Small intestine (tissue), 16 donors: ENCODE measurements at places on chromosomes 11 and 22. TPM values are rescaled to one million over a fixed set of nuclear protein-coding genes. Genes with fewer than 3 reads are reported as not detected.
A peak's percentile ranks its signal among the peaks of the same experiment; 100 is the strongest.

- no peak overlapping the region for H3K4me3 ChIP-seq
- peaks cover 8% of the 10 kb centered on the region for H3K4me1 ChIP-seq
- H3K27me3 ChIP-seq: no peaks in the 10 kb centered on the region
- no peak for DNase-seq
These were observed 3.0 kb downstream of the TOLLIP start for GRCh38 chr11:1306186-1307162.

GRCh38 chr22:24051028-24051427 lies 39.9 kb downstream of the CABIN1 start:
- no peak overlapping the region for H3K4me3 ChIP-seq
- H3K4me1 ChIP-seq: no peaks in the 10 kb centered on the region
- peaks cover 74% of the 10 kb centered on the region for H3K36me3 ChIP-seq
- no peak for DNase-seq
- H3K27ac ChIP-seq: no peak overlapping the region

DNA sequence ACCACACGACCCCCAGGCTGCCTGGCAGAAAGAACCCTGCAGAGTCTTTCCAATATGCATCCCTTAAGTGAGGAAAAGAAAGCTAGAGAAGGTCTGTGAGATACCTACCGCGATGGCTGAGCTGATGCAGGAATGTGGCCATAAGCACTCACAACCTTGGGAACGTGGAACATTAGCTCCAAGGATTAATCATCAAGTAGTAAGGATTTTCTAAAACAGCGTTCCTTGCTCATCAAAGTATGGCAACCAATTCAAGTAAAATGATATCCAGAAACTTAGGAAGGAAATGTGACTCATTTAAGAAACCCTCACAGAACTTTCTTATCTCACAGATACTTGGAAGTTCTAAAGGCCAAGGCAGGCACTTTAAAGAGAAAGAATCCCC lies 12.8 kb downstream of the PACSIN2 start:
- H3K36me3 ChIP-seq: no peaks in the 10 kb centered on the region
- DNase-seq: no peak
- no peaks in the 10 kb centered on the region for H3K27me3 ChIP-seq
- H3K27ac ChIP-seq: no peak overlapping the region
- no peak overlapping the region for H3K4me3 ChIP-seq

GRCh38 chr11:129592191-129592590 lies 216.5 kb downstream of the BARX2 start:
- no peak overlapping the region for H3K27ac ChIP-seq
- H3K4me1 ChIP-seq: no peaks in the 10 kb centered on the region
- no peaks in the 10 kb centered on the region for H3K27me3 ChIP-seq
- H3K4me3 ChIP-seq: no peak overlapping the region
- no peaks in the 10 kb centered on the region for H3K36me3 ChIP-seq

DNA sequence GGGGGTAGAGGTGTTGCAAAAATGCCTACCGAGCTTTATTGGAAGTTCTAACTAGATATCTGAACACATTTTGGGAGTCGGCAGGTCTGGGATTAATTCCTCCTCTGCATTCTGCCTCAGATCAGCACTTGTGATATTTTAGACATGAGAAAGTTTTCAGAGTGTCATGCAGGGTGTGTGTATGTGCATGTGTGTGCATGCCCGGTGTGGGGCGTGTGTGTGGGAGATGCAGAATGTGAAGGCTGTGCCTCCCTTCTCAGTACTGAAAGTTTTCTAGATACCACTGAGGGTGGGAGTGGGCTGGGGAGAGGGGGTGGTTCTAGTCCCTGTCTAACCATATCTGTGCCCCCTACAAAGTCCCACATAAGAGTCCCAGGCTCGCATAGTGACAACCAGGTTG lies 180.0 kb upstream of the NTM start:
- DNase-seq: no peak
- no peaks in the 10 kb centered on the region for H3K27me3 ChIP-seq
- no peak overlapping the region for H3K27ac ChIP-seq
- H3K36me3 ChIP-seq: no peaks in the 10 kb centered on the region

- H3K27me3 ChIP-seq: peaks cover 7% of the 10 kb centered on the region
- H3K4me3 ChIP-seq: no peak overlapping the region
- H3K27ac ChIP-seq: no peak overlapping the region
- H3K4me1 ChIP-seq: no peaks in the 10 kb centered on the region
- no peak for DNase-seq
- no peaks in the 10 kb centered on the region for H3K36me3 ChIP-seq
These were observed 68.5 kb upstream of the LMO1 start for GRCh38 chr11:8332196-8332595.

- H3K27ac ChIP-seq: no peak overlapping the region
- DNase-seq: peak; percentile 76
- H3K4me3 ChIP-seq: no peak overlapping the region
- no peaks in the 10 kb centered on the region for H3K27me3 ChIP-seq
- no peaks in the 10 kb centered on the region for H3K36me3 ChIP-seq
- peaks cover 1% of the 10 kb centered on the region for H3K4me1 ChIP-seq
These were observed 5.3 kb downstream of the HARBI1 start for GRCh38 chr11:46611526-46612304.

GRCh38 chr22:43433451-43434274 lies 21.8 kb downstream of the MPPED1 start:
- no peaks in the 10 kb centered on the region for H3K36me3 ChIP-seq
- no peak overlapping the region for H3K27ac ChIP-seq
- H3K27me3 ChIP-seq: peaks cover 4% of the 10 kb centered on the region
- DNase-seq: no peak

GRCh38 chr22:36741204-36741793 lies 34.6 kb downstream of the IFT27 start:
- DNase-seq: no peak
- H3K27ac ChIP-seq: no peak overlapping the region
- H3K27me3 ChIP-seq: no peaks in the 10 kb centered on the region
- H3K36me3 ChIP-seq: no peaks in the 10 kb centered on the region

DNA sequence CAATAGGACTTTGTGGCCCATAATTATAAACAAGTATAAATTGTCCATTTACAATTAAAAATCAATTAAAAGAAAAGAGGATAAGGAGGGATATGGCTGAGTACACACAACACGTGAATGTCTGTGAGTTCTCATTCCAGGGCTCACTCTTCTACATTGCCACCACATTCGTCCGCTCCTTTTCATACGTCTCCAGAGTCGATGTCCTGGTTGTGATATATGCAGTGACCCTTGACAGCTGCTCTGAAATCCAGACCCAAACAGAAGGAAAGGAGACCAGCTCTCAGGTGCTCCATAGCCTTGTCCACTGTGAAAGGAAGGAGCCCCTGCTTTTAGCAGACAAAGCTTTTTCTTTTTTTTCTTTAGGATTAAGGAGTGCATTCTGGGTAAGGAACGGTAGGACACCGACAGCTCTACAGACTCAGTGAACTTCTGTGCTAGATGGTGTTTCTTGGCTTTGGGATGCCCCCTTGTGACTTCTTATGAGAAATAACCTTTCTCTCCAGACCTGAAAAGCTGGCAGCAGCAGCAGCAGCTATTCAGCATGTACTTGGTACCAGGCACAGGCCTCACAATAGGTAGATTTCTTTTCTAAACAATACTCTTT lies 19.7 kb upstream of the DNAJB13 start:
- no peaks in the 10 kb centered on the region for H3K27me3 ChIP-seq
- no peak overlapping the region for H3K27ac ChIP-seq
- no peak overlapping the region for H3K4me3 ChIP-seq
- no peaks in the 10 kb centered on the region for H3K4me1 ChIP-seq

DNA sequence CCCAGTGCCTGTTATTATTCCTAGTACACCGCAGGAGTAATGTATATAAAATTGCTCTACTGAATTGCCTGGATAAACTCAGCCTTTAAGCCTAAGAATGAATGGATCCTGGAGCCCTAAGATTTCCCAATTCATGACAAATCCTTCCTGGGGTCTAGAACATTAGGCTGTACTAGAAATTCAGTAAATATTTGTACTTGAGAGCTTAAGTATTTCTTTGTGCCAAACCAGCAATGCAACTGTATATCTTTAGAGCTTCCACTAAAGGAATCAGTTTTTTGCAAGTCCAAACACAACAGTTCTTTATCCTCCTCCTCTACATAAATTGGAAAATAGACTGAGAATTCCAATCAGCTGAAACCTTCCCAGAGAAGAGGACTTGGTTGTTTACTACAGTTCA lies 65.6 kb downstream of the FAM168A start:
- H3K27me3 ChIP-seq: no peaks in the 10 kb centered on the region
- H3K4me3 ChIP-seq: no peak overlapping the region
- no peak overlapping the region for H3K27ac ChIP-seq
- peaks cover 10% of the 10 kb centered on the region for H3K4me1 ChIP-seq
- H3K36me3 ChIP-seq: no peaks in the 10 kb centered on the region
- no peak for DNase-seq

DNA sequence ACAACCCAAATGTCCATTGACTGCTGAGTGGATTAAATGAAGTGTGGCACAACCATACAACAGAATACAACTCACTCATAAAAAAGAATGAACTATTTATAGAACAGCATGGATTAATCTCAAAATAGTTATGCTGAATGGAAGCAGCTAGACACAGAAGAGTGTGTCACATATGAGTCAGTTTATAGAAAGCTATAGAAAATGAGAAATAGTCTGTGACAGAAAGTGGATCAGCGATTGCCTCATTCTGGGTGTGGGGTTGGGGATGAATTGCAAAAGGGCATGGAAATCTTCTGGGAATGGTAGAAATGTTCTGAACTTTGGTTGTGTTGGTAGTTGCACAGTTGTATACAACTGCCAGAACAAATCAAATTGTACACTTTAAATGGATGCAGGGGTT lies 37.4 kb downstream of the PRR5L start:
- H3K4me1 ChIP-seq: no peaks in the 10 kb centered on the region
- no peak overlapping the region for H3K4me3 ChIP-seq
- no peak overlapping the region for H3K27ac ChIP-seq

DNA sequence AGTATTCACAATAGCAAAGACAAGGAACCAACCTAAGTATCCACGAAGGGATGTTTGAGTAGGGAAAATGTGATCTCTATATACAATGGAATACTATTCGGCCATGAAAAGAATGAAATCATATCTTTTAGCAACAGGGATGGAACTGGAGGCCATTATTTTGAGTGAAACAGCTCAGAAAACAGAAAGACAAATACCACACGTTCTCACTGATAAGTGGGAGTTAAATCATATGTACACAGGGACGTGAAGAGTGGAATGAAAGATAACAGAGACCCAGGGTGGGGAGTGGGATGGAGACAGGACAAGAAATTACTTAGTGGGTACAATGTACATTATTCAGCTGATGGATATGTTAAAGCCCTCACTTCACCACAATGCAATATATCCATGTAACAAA lies 1012.7 kb downstream of the TBC1D22A start:
- no peak overlapping the region for H3K4me3 ChIP-seq
- no peaks in the 10 kb centered on the region for H3K4me1 ChIP-seq
- DNase-seq: no peak
- no peaks in the 10 kb centered on the region for H3K36me3 ChIP-seq

DNA sequence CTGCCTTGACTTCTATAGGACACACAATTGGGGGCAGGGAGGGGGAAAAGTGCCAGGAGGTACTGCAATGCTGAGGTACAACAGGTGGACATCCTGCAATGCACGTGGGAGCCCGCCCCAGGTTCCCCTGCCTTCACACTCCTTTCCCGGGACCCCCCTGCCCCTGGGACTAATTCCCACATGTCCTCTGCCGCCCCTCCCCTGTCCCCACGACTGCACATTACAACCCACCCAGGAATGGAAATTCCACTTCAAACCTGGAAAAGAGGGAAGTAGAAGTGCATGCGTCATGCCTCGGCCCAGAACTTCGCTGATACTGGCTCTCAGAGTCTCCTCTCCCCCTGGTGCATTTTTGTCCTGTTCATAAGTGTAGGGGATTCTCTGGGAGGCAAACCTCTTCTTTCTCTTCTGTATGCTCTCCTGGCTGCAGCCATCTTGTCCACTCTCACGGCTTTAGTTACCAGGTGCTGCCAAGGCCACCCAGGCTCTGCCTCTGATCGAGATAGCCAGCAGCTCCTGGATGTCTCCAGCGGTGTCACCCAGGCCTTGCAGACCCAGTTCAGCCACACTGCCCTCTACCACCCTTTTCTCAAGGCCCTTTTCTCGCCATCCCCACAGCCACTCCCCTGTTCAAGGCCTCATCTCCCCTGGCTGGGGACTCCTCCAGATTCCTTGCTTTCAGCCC lies 43.7 kb downstream of the GDPD5 start:
- H3K36me3 ChIP-seq: no peaks in the 10 kb centered on the region
- no peak for DNase-seq
- no peaks in the 10 kb centered on the region for H3K4me1 ChIP-seq
- no peak overlapping the region for H3K27ac ChIP-seq
- no peaks in the 10 kb centered on the region for H3K27me3 ChIP-seq

GRCh38 chr22:42080287-42080686 lies 787 bp downstream of the SMDT1 start:
- H3K4me3 ChIP-seq: peak overlapping the region; percentile 85
- peak; percentile 70 for DNase-seq
- peaks cover 10% of the 10 kb centered on the region for H3K36me3 ChIP-seq
- H3K4me1 ChIP-seq: peaks cover 8% of the 10 kb centered on the region
- H3K27me3 ChIP-seq: no peaks in the 10 kb centered on the region

DNA sequence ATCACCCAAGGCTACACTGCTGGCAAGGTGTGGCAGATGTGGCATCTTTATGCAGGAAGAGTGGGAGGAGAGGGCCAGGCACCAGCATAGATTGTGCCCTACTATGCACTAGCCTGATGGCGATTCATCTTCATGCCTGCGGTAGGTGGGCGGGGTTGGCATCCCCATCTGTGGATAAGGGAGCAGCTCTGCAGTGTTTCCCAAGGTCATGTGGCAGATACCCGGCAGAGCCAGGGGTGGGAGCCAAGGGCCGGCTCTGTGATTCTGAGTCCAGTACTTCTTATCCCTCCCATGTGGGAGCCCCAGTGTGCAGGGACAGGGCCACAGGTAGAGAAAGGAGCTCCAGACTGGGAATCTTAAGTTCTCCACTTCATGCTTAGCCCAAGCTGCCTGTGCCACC lies 20.0 kb downstream of the CD82 start:
- no peak for DNase-seq
- H3K27me3 ChIP-seq: no peaks in the 10 kb centered on the region
- no peak overlapping the region for H3K27ac ChIP-seq

- no peaks in the 10 kb centered on the region for H3K4me1 ChIP-seq
- DNase-seq: no peak
- H3K4me3 ChIP-seq: no peak overlapping the region
- H3K27me3 ChIP-seq: no peaks in the 10 kb centered on the region
These were observed 72.6 kb upstream of the CADM1 start for GRCh38 chr11:115576606-115577380.

Gene APOC3
- polyA plus RNA-seq: 4,196 TPM

Gene SORL1
- polyA plus RNA-seq: 6.5 TPM

Gene ACR
- polyA plus RNA-seq: not detected

Gene BTG4
- not detected for polyA plus RNA-seq

Gene SLC22A6
- not detected for polyA plus RNA-seq

Gene NAALAD2
- polyA plus RNA-seq: not detected

Gene TMA7B
- polyA plus RNA-seq: 0.54 TPM

Gene OR4A16
- polyA plus RNA-seq: not detected

Gene ISX
- 131 TPM for polyA plus RNA-seq

Gene RIMBP3B
- polyA plus RNA-seq: 0.01 TPM

Gene RNF169
- 3.7 TPM for polyA plus RNA-seq
